Placental pericyte (primary cell): ENCODE measurements at places on chromosomes 2 and 18. TPM values are rescaled to one million over a fixed set of nuclear protein-coding genes. Genes with fewer than 3 reads are reported as not detected.

The GYPC gene
- total RNA-seq = 80.3 and 213 TPM in 2 replicates

The KIF3C gene
- total RNA-seq = 10.5 and 17.5 TPM in 2 replicates

The GLB1L gene
- total RNA-seq = 15.2 and 23.4 TPM in 2 replicates

The TFCP2L1 gene
- total RNA-seq = under 0.01 TPM in 1 of 2 replicates, not detected in the other

The SPHKAP gene
- under 0.01 TPM in 1 of 2 replicates, not detected in the other for total RNA-seq

The FAM124B gene
- total RNA-seq = 0.22 and 0.57 TPM in 2 replicates

The RAMP1 gene
- total RNA-seq = 1.5 and 13.2 TPM in 2 replicates

The HOXD3 gene
- total RNA-seq = 2.6 TPM in 1 of 2 replicates, not detected in the other

The BOLL gene
- not detected in 2 replicates for total RNA-seq

The UGT1A7 gene
- not detected in 2 replicates for total RNA-seq

The HOXD9 gene
- total RNA-seq = 1.7 TPM in 1 of 2 replicates, not detected in the other

The SYT4 gene
- not detected in 2 replicates for total RNA-seq

The SIX3 gene
- total RNA-seq = not detected in 2 replicates

The SCN1A gene
- not detected in 2 replicates for total RNA-seq

The UNC80 gene
- total RNA-seq = not detected in 2 replicates

The LDAH gene
- total RNA-seq = 17.5 and 20.6 TPM in 2 replicates

The GPR45 gene
- total RNA-seq = 0.22 TPM in 1 of 2 replicates, not detected in the other

The GPR17 gene
- not detected in 2 replicates for total RNA-seq

The ITM2C gene
- total RNA-seq = 35.4 and 144 TPM in 2 replicates

The OR6B2 gene
- total RNA-seq = not detected in 2 replicates

The SIX2 gene
- under 0.01 TPM in 1 of 2 replicates, not detected in the other for total RNA-seq

The FBXO48 gene
- 0.44 and 1.4 TPM in 2 replicates for total RNA-seq

The CFLAR gene
- total RNA-seq = 114 and 115 TPM in 2 replicates

The CIB4 gene
- total RNA-seq = not detected in 2 replicates

The LAMA1 gene
- total RNA-seq = 12.5 and 19.5 TPM in 2 replicates

The HDAC4 gene
- 20.8 and 21.3 TPM in 2 replicates for total RNA-seq

The FMNL2 gene
- total RNA-seq = 26.7 and 31.9 TPM in 2 replicates

The ZSCAN30 gene
- total RNA-seq = 10.1 and 21.0 TPM in 2 replicates

The MGAT5 gene
- total RNA-seq = 62.8 and 153 TPM in 2 replicates

The ATP8B1 gene
- 6.1 and 37.5 TPM in 2 replicates for total RNA-seq

The SLC16A14 gene
- 0.22 and 0.29 TPM in 2 replicates for total RNA-seq

The GNAL gene
- 0.14 TPM in 1 of 2 replicates, not detected in the other for total RNA-seq

The BCL2 gene
- 2.8 and 3.0 TPM in 2 replicates for total RNA-seq

The TRABD2A gene
- total RNA-seq = 1.8 and 2.6 TPM in 2 replicates

The ANKAR gene
- 4.6 and 6.4 TPM in 2 replicates for total RNA-seq
